ENCODE measurements at places on chromosomes 7 and 10.
A peak's percentile ranks its signal among the peaks of the same experiment; 100 is the strongest.

GRCh38 chr10:127349737-127350136 is 153.3 kb upstream of the INSYN2A start:
- DNase-seq: no peak

DNA sequence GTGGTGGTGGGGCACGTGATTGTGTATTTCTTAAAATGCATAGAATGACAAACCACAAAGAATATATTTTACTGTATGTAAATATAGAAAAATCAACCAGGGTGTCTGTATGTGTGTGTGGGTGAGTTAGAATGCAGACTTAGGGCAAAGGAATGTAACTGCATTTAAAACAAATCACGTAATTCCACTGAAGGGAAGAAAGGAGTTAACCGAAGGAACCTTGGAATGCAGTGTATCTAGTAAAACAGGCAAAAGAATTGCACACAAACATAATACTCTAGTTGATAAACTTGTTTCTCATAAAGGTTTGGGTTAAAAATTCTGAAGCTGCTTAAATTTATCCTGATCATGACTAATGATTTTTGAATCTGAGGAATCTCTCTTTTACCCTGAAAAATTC is 134.9 kb downstream of the ADRA2A start:
- no peak for DNase-seq

GRCh38 chr10:126294451-126294850 is 93.8 kb downstream of the ADAM12 start:
- no peak for DNase-seq

- DNase-seq: no peak
These were observed 34.4 kb downstream of the ZNF783 start for GRCh38 chr7:149296368-149296767.

DNA sequence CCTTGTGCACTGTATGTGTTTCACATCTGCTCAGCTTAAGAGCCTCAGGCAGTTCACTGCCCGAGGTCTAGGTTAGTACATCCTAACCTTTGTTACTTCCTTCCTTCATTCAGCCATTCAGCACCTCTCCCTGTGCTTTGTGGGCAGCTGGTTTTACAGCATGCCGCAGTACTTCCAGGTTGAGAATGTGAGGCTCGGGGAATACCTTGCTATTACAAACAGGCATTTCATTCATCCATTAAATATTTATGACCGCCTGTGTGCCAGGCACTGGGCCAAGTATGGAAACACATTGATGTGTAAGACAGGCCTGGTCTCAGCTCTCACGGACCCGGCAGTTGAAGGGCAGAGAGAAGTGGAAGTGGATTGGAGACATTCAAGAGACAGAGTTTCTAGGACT is 82.4 kb downstream of the SHH start:
- no peak for DNase-seq

- DNase-seq: no peak
These were observed 29.7 kb downstream of the CCNY start for GRCh38 chr10:35365994-35366393.

DNA sequence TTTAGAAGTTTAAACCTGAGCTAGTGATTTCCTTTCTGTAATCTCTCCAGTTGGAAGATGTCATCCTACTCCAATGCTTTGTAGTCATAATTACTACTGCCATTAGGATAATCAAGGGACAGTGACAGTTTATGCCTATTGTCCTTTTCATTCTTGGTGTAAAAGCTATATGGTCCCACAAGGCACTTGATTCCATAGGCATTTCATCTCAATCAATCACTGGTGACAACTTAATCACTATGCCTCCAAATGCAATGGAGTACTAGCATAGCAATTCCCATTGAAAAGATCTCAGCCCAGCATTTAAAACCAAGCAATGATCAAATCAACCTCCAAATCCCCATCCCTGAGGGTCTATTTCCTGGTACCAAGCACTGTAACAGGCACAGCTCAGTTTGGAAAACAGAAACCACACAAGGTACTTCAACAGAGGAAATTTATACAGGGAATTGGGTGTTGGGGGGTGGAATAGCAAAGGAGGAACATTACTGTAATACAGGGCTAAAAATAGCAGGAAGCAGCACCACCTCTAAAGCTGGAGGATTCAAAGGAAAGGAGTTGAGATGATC is 51.0 kb downstream of the FHIP2A start:
- DNase-seq: no peak

GRCh38 chr7:45968856-45969541 is 47.9 kb upstream of the IGFBP3 start:
- no peak for DNase-seq

- no peak for DNase-seq
These were observed 17.3 kb downstream of the MLXIPL start for GRCh38 chr7:73606801-73607691.

DNA sequence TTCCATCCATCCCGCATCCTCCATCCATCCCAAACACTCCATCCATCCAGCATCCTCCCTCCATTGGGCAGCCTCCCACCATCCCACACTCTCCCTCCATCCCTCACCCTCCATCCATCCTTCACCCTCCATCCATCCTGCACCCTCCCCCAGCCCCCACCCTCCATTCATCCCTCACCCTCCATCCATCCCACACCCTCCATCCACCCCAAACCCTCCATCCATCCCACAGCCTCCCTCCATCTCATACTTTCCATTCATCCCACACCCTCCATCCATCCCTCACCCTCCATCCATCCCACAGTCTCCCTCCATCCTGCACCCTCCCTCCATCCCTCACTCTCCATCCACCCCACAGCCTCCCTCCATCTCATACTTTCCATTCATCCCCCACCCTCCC is 60.4 kb downstream of the FOXI2 start:
- DNase-seq: peak; percentile 7

GRCh38 chr10:33802566-33802965 is 468.1 kb upstream of the NRP1 start:
- DNase-seq: no peak
